T-cell (primary cell): ENCODE measurements at places on chromosomes 1 and 21.

GRCh38 chr1:64006276-64007051 is 197.0 kb upstream of the UBE2U start:
- no peak for DNase-seq
- H3K4me1 ChIP-seq, result peaks cover 25% of the 10 kb centered on the region
- H3K36me3 ChIP-seq, result no peaks in the 10 kb centered on the region
- no peak overlapping the region for H3K27ac ChIP-seq
- no peak overlapping the region for H3K4me3 ChIP-seq

DNA sequence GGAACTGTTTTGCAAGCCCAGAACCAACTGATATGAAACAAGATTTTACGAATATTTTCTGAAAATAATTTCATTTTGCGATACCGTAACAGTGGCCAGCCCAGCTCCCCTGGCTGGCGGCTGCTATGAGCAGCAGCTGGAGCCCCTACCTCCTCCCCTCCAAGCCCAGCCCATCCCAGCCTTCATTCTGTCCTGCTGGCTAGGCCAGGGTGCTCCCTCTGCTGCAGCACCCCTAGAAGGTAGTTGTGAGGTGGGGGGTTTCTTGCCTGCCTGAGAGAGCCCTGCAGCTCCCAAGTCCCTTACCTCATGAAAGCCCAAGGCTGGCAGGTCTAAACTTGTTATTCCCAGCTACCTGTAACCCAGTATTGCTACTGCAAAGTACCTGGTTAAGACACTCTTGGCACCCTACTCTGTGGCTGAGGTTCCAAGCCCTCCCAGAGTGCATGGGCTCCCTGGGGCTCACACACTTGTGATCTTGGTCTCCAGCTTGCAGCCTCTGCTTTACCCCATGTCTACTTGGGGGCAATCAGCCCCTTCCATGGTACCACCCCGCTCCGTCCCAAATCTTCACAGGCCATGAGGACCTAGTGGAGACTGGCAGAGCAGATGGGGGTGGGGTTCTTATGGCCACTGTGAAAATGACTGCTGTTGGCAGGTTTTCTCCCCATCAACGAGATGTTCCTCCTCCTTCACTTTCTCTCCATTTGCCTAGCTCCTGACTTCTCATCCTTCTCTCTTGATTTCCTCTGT is 239.8 kb downstream of the TRABD2B start:
- H3K27me3 ChIP-seq, result peaks cover 46% of the 10 kb centered on the region
- no peaks in the 10 kb centered on the region for H3K36me3 ChIP-seq
- no peak overlapping the region for H3K27ac ChIP-seq
- H3K4me1 ChIP-seq, result no peaks in the 10 kb centered on the region
- H3K4me3 ChIP-seq, result no peak overlapping the region

DNA sequence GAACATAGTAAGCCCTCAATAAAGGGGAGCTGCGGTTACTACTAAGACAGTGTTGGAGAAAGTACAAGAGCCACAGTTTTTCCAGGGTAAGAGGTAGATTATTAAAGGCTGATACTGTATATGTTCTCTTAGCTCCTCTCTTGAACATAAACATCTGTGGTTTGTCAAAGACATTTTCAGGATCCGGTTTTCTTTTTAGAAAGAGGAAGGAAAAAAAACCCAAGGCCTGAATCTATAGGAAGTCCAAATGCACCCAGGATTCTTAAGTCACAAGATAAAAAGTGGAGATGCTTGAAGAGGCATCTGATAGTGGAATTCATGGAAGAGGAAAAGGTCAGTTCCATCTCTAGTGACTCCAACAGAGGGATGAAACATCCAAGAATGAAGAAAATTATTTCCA is 24.6 kb upstream of the SLC45A3 start:
- no peaks in the 10 kb centered on the region for H3K36me3 ChIP-seq
- DNase-seq, result no peak
- H3K27ac ChIP-seq, result no peak overlapping the region
- no peak overlapping the region for H3K4me3 ChIP-seq
- no peaks in the 10 kb centered on the region for H3K4me1 ChIP-seq

DNA sequence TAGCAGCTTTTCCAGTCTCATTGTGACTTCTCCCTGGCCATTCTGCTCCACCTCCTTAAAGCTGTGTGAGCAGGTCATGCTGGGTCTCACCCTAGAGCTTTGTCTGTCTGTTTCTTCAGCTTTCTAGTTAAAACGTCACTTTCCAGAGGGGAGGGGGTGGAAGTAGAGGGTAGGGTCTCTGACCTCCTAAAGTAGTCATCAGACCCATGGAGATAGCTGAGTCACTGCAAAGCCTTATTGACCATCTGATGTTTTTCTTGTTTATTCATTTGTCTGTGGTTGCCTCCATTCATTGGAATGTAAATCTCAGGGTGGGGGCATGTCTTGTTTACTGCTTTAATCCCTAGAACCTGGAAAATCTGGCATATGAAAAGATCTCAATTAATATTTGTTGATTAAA is 52.7 kb downstream of the ELF3 start:
- H3K27me3 ChIP-seq, result no peaks in the 10 kb centered on the region
- DNase-seq, result no peak
- no peak overlapping the region for H3K4me3 ChIP-seq
- no peak overlapping the region for H3K27ac ChIP-seq
